ENCODE measurements at places on chromosomes 2 and 18.

DNA sequence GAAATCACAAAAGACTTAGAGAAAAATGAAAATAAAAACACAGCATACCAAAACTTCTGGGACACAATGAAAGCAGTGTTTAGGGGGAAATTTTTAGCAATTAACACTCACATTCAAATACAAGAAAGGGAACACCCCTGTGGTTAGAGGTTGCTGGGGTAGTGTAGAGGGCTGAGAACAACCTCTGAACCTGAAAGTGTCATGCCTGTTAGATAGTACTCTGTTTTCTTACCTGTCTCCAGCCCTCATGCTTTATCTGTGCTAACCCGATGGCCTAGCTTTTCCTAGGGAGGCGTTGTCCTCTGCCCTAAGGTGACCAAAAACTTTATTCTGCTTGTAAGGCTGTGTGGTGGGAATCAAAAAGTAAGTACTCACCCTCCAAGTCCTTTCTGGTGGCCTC, 122.6 kb upstream of the OTX1 start:
- DNase-seq = no peak

DNA sequence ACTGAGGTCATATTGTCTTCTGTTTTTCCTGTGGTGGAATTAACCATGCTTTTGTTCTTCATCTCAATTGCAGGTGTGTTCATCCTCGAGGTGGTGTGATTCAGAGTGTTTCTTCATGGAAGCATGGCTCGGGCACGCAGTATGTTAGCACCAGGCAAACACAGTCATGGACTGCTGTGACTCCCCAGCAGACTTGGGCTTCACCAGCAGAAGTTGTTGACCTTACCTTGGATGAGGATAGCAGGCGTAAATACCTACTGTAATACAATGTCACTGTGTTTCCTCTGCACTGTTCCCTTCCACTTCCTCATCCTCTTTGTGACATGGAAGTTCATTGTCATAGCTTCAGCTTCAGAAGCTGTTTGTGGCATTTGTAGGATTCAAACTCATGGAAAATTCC, 158.7 kb downstream of the HAUS1 start:
- DNase-seq = no peak

DNA sequence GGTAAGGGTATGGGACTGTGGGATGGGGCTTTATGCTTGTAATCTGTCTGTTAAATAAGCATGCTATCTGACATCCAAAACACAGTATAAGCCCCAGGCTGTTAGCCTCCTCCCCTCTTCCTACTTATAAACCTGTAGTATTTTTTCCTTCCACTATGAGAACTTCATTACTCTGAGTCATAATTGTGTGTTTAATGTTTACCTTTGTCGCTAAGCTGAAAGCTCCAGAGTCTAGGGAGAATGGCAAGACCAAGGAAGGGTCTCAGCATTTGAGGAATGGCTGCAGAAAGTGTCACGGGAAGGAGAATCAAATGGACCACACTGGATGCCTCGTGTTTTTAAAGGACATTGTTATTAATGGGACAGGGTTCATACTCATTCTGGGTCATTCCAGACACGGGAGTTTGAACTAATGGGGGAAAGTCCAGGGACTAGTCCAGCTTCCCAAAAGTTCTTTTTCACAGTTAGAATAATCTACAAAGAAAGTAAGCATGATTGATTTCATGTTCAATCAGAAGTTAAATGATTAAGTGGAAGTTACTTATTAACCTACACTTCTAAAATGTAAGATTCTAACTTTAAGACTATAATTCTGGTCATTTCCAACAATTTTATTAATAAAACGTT, 292.2 kb downstream of the AFF3 start:
- no peak for DNase-seq

- DNase-seq = no peak
Measured at GRCh38 chr18:69725009-69725408, 222.7 kb downstream of the CD226 start.

DNA sequence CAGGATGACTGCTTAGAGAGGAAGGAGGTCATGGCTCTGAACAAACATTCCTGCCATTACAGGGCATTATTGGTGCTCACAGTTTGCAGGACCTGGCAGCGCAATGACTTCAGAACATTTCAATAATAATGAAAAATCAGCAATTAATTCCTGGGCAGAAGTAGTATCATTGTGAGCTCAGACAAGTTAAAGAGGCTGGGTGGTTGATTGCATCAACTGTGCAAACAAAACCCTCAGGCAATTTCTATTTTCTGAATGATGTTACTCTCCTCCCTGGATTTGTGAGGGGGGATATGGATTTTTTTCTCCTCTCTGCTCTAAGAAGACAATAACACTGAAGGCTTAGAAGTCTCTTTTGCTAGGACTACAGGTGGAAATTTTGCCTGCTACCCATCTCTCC, 168.1 kb upstream of the TACR1 start:
- DNase-seq = no peak

DNA sequence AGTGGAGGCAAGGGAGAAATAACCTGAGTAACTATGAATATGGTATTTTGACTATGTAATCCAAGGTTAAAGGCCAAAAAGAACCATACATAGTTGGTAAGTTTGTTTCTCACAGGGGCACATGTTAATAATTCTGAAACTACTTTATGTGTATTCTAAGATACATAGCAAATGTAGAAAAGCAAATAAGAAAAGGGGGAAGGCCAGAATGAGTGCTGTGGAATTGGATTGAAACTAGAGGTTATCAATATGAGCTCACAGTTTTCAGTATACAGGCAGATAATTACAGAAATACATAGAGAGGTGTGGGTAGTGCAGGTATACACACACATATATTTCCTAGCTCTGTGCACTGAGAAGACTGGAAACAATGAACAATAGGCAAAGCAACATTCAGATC, 13.7 kb downstream of the INO80C start:
- DNase-seq = no peak

DNA sequence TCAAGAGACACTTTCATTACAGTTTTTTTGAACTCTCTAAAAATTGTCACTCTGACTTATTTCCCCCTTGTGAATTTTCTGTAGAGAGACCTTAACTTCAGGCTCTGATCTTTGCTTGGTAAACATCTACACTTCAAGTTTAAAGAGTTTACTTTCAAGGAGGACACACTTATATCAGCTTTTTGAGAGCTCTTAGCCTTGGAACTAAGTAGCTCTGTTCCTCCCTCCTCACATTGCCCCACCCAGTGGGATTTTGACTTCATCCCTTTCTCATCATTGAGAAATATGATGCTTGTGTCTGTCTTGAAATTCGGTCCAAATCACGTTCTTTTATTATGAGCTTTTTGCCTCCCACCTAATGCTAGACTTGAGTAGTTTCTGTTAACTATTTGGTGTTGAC, 433.4 kb upstream of the MEIS1 start:
- DNase-seq = no peak

DNA sequence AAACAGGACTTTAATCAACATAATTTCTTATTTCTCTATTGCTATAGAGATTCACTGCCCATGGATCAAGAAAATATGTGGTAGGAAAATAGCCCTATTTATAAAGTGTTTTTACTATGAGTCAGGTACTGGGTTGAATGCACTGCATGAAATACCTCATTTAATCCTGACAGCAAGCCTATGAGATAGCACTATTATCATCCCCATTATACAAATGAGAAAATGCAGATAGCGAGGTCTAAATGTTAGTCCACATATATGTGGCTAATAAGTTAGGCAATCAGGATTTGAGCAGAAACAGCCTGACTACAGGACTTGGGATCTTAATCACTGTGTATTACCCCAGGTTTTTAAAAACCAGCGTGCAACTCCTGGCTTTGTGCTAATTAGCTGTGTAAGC, 8.5 kb upstream of the LYPD1 start:
- no peak for DNase-seq

DNA sequence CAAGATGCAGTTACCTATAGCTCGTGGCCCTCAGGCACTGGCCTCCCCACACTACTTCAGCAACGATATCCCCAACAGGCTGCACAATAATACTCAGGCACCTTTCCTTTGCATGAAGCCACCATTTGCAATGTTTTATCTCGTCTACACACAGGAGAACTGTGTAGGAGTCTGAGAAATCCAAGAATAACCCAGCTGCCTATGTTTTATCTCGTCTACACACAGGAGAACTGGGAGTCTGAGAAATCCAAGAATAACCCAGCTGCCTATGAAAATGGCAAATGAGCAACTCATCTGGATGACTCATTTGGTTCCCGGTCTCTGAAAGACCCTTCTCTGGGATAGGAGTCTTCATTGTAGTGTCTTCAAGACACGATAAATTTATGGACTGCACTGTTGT, 18.3 kb upstream of the LNPK start:
- DNase-seq = no peak

GRCh38 chr2:234164493-234165413, 114.3 kb downstream of the SPP2 start:
- no peak for DNase-seq

GRCh38 chr2:96856776-96857666, 795 bp downstream of the ANKRD39 start:
- DNase-seq = no peak

DNA sequence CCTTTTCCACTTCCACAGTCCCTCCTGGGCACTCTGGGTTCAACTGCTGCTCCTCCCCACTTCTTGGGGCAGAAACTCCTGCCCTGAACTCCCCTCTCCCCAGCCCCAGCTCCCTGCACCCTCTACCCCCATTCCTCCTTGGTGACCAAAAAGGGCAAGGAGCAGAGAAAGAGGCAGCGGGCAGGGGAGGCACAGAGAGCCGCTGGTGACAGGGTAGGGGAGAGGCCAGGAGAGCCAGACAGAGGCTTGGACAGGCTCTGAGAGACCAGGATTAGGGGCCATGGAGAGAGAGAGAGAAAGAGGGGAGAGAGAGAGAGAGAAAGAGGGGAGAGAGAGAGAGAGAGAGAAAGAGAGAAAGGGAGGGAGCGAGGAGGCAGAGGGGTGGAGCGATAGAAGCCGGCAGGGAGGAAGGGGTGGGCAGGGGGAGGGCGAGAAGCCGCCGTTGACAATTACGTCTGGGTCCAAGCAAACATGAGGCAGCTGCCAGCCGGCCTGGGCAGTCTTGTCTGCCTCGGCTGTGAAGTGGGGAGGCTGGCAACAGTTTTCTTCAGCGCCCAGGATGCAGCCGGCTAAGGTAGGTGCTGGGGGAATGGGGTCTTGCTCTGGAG, at the start of gene KCNIP3:
Gene KCNIP3, plus strand, starts transcription at position 468 of the 608 bp plus-strand sequence. Its CDS starts 92 bp downstream, at position 560.
- no peak for DNase-seq

- no peak for DNase-seq
Measured at GRCh38 chr2:144307711-144308110, 212.2 kb downstream of the ZEB2 start.

DNA sequence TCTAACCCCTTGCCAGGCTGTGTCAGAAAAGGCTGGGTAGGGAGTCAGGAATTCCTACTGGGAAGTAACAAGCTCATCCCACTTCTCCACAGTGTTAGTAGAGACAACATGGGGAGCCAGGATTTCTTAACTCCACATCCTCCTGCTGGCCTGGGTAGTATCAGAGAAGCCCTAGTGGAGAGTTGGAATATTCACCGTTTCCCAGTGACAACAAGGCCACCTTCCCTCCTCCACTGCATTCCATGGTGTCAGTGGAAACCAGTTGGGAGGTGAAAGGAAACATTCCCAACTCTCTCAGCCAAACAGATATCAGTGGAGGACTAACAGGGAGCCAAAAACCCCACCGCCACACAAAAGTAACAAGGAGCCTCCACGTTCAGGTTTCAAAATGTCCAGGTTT, 41.2 kb downstream of the SRD5A2 start:
- DNase-seq = no peak

DNA sequence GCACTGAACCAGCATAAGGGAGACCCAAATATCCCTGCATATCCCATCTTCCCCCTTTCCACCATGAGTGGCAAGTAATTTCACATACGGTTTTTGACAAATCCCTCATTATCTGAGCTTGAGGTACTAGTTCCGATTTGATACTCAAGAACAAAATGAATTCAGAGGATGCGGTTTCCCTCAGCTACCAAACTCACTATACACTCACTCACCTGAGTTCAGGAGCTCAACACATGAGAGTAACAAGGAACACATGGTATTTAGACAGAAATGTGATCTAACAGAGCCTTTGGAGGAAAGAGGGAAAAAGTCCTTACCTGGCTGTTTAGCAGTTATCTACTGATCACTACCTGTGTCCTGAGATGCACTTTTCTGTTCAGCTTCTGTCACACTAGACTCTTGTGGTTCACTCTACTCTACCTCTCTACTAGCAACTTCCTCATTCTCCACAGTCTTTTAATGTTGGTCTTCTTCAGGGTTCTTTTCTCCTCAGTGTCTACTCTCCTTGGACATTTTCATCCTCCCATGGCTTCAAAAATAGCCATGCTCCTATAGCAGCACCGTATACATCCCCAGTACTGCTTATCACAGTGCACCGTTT, 25.1 kb downstream of the ASXL2 start:
- DNase-seq = no peak

DNA sequence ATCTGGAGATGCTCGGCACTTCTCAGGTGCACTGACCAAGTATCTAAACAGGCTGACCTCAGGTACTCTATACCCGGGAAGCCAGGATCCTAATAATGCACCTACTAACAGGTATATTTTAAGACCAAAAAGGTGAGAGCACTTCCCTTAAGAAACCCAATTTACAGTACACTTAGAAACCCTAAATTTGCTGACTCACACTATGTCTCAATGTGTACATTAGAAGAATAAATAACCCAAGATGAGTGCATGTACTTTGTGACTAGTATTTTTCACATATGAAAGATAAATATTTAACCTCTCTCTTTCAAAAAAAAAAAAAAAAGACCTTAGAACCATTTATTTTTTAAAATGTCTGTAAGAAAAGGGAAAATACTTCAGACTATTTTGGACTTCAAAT, 118.8 kb downstream of the ZNF516 start:
- no peak for DNase-seq

DNA sequence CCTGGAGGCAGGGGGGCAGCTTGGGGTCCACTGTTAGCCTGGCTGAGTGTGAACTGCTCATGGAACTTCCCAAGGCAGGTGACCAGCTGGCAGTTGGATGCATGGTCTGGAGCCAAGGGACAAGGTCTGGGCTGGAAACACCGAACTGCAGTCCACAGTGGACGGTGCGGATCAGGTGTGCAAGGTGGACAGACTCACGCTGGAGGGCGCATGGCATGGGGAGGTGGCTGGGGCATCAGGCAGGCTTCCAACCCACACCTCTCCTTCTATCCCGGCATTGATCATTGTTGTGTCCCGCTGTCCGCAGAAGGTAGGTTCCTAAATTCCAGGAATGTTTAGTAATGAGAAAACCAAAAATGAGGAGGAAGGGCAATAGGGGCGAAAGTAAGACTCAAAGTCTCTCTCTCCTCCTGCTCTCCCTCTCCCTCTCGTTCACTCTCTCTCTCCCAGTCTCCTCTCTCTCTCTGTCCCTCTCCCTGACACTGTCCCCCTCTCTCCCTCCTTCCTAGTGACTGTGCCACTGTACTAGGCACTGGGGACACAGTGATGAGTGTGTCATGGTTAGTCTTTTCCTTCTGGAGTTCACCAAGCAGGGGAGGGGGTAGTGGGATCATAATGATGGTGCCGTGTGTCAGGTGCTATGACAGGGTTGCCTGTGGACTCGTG, 30.3 kb upstream of the LPIN1 start:
- no peak for DNase-seq

- DNase-seq = peak; percentile 69
Measured at GRCh38 chr2:109611467-109612095, 2.2 kb downstream of the SEPTIN10 start.

DNA sequence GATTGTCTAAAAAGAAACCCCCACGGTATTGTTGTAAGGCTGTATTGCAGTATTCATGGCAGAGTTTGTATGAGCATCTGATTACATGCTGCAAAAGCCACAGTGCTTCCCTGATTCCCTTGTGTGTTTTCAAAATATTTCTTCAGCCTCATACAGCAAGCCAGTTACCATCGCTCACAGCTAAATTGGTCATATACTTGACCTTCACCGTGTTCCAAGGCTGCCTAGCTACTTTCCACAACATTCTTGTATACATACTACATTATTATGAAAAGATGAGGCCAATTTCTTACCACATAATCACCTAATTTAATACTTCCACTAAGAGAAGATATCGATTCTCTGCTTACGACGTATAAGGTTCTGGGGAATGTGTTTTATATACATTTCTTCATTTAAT, 576.3 kb upstream of the CNTNAP5 start:
- no peak for DNase-seq

All from AG09309 (cell line).